ENCODE measurements at places on chromosomes 7 and 10.

GRCh38 chr7:75943864-75944263 is 28.9 kb downstream of the POR start:
- no peak overlapping the region for H3K27ac ChIP-seq
- no peak overlapping the region for H3K4me3 ChIP-seq
- peaks cover 20% of the 10 kb centered on the region for H3K36me3 ChIP-seq
- H3K4me1 ChIP-seq: peaks cover 1% of the 10 kb centered on the region
- no peak for DNase-seq

DNA sequence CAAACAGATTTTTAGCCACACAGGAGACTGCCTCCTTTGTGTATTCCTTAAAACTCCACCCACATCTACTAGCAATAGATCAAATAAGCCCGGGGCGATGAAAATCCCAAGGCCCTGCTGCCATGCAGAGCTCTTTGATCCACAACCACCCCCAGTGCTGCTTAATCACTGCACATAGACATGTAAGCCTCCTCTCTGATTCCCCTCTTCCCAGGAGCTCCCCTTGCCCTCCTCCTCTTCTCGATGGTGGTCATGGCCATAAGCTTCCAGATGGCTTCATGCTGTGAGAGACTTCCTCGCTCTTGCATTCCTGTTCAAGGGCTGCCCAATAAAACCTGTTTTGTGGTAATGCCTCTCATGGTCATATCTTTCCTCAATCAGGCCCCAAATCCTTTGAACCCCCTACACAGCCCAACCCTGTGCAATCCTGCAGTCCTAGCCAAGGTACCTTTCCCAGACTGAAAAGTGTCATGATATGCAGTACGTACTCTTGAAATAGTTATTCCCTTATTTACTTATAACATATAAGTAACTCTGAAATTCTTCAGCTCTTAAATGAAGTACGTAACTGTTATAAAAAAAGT is 158.5 kb downstream of the CACNA2D1 start:
- H3K36me3 ChIP-seq: no peaks in the 10 kb centered on the region
- DNase-seq: no peak
- H3K27ac ChIP-seq: no peak overlapping the region

DNA sequence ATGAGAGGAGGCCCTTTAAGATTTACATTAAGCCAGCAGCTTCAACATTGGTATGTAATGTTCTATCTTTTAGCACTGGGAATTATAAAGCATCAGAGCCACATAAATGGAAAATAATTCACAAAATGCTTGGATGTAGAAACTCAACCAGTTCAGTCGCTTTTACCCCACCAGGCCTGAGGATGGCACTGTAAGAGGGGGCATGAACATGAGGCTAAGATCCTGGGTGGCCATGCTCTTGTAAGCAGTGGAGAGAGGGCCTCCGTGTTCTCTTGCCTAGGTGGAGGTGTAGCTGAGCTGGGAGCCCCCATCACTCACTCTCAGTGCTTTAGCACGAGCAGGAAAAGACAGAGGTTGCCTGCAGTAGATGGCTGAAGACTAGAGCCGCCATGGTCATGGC is 238.8 kb downstream of the FANK1 start:
- H3K4me3 ChIP-seq: no peak overlapping the region
- no peaks in the 10 kb centered on the region for H3K4me1 ChIP-seq
- H3K27me3 ChIP-seq: no peaks in the 10 kb centered on the region
- no peak overlapping the region for H3K27ac ChIP-seq
- no peaks in the 10 kb centered on the region for H3K36me3 ChIP-seq

- DNase-seq: no peak
- H3K4me1 ChIP-seq: no peaks in the 10 kb centered on the region
- H3K4me3 ChIP-seq: no peak overlapping the region
- H3K27me3 ChIP-seq: no peaks in the 10 kb centered on the region
These were observed 3.5 kb upstream of the H2BK1 start for GRCh38 chr7:151213826-151214225.

DNA sequence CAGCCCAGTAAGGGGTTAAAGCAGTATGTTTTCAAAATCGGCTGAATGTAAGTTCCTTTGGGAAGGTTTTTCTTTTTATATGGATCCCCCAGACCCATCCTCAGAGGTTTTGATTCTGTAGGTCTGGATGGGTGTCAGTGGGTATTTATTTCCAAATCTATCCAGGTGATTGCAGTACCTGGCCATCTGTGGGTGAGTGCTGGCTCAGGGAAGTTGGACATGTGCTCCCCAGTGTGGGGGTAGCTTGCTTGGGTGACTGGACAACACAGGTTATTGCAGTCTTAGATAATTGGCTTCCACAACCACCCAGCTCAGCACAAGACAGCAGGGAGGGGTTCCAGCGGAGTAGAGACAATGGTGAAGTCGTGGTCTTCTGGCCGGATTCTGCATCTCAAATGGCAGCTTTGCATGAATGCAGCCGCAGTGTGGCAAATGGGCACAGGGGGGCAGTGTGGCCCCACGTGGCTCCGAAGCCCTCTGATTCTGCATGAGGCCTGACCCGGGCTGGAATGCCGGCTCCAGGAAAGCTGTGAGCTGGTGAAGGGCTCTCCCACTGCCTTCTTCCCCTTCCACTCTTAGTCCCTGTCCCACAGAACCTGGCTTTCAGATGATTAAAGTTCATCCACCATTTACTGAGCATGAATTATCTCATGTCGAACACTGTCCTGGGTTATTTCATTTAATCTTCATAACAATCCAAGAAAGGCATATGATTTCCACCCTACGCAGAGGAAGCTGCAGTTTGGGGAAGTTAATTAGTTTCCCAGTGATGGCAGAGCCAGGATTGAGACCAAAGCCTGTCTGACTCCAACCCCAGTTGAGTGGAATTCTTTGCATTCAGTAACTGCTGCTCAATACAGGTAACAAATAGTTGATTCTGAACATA is 64.5 kb upstream of the SYPL1 start:
- H3K27me3 ChIP-seq: peaks cover 27% of the 10 kb centered on the region
- no peak overlapping the region for H3K27ac ChIP-seq
- no peaks in the 10 kb centered on the region for H3K36me3 ChIP-seq
- peaks cover 5% of the 10 kb centered on the region for H3K4me1 ChIP-seq
- peak; percentile 46 for DNase-seq
- H3K4me3 ChIP-seq: no peak overlapping the region

DNA sequence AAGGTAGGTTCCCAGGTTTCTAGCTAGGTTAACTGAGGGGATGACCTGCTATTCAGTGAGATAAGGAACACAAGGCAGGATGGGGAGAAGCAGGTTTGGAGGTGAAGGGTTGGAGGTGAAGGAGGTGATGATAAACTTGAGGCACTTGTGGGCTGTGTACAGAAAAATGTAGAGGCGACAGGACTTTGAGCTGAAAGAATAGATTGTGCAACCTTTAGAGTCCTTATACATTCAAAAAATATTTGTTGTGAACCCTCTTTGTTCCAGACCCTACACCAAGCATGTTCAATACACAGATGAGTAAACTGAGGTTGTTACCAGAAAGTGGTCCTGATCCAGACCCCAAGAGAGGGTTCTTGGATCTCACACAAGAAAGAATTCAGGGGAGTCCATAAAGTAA is 45.4 kb upstream of the LRGUK start:
- peaks cover 7% of the 10 kb centered on the region for H3K4me1 ChIP-seq
- DNase-seq: no peak
- no peaks in the 10 kb centered on the region for H3K27me3 ChIP-seq

GRCh38 chr10:132726951-132727350 is 59.0 kb downstream of the NKX6-2 start:
- H3K27ac ChIP-seq: no peak overlapping the region
- no peak overlapping the region for H3K4me3 ChIP-seq
- no peaks in the 10 kb centered on the region for H3K27me3 ChIP-seq
- no peaks in the 10 kb centered on the region for H3K4me1 ChIP-seq

DNA sequence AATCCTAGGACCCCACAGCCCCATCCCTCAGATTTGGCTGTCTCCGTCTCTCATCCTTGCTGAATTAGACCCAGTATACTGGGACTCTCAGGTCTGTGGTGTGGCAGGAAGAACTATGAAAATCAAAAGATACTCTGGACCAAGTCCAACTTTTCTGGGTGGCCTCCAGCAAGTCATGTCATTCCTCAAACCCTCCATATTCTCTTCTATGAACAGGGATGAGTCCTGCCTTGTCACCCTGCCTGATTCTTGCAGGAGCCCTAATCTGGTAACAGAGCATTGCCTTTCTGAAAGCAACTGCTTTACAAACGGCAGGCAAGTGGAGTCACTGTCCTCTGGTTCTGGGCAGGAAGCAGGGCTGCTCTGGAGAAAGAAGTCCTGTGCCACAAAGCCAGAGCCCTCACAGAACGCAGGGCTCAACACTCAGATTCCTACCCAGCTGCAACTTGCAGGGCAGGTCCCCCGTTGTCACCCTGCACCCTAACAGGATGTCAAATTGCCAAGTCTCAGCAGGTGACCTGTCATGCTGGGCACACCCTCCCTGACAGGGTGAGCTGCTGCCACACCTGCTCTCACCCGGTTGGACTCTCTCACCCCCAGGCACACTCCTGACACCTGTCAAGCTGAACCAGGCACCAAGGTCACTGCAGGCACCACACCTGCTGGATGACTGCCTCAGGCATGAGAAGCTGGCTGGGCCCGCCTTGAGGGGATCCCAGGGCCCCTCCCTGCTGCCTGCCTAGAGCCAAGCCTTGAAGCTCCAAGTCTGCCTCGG is 227.7 kb downstream of the KCNMA1 start:
- peaks cover 5% of the 10 kb centered on the region for H3K27me3 ChIP-seq
- H3K4me1 ChIP-seq: no peaks in the 10 kb centered on the region
- no peaks in the 10 kb centered on the region for H3K36me3 ChIP-seq
- H3K4me3 ChIP-seq: no peak overlapping the region
- H3K27ac ChIP-seq: no peak overlapping the region
- DNase-seq: no peak

DNA sequence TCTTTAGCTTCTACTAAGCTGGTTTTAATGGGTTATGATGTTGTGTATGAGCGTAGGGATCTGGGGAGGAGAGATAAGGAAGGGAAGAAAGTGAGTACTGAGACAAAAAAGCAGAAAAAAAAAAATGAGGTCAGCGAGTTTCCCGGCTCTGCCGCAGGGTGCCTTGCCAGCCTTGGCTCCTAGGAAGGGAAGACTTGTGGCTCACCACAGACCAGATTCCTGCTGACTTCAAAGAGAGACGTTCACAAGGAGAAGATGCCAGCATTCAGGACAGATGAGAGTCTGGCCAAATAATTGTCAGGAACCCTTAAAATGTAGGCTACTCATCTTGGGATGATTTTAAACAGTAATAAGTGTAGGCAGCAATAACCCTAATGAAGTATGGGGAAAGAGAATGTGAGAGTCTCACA is 11.4 kb upstream of the FAS start:
- no peak for DNase-seq
- no peaks in the 10 kb centered on the region for H3K36me3 ChIP-seq
- H3K4me1 ChIP-seq: peaks cover 10% of the 10 kb centered on the region
- no peaks in the 10 kb centered on the region for H3K27me3 ChIP-seq

DNA sequence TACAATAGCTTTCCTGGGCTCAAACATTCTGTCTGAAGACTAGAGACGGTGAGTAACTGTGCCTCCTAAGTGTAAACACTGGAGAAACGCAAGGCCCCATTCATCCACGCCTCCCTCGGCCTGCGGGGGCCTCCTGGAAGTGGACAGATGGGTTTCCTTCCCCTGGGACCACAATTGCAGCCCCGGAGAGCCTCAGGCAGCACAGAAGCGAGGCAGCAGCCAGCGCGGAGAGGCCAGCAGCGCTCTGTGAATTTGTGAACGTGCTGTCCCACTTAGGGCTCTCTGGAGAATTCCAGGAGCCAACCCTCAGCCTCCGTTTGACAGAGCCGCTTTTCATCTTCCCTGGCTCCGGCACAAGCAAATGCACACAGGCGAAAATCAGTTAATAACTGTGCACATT is 23.2 kb upstream of the CALN1 start:
- H3K4me3 ChIP-seq: no peak overlapping the region
- no peaks in the 10 kb centered on the region for H3K27me3 ChIP-seq
- H3K4me1 ChIP-seq: no peaks in the 10 kb centered on the region
- H3K27ac ChIP-seq: no peak overlapping the region
- H3K36me3 ChIP-seq: no peaks in the 10 kb centered on the region

DNA sequence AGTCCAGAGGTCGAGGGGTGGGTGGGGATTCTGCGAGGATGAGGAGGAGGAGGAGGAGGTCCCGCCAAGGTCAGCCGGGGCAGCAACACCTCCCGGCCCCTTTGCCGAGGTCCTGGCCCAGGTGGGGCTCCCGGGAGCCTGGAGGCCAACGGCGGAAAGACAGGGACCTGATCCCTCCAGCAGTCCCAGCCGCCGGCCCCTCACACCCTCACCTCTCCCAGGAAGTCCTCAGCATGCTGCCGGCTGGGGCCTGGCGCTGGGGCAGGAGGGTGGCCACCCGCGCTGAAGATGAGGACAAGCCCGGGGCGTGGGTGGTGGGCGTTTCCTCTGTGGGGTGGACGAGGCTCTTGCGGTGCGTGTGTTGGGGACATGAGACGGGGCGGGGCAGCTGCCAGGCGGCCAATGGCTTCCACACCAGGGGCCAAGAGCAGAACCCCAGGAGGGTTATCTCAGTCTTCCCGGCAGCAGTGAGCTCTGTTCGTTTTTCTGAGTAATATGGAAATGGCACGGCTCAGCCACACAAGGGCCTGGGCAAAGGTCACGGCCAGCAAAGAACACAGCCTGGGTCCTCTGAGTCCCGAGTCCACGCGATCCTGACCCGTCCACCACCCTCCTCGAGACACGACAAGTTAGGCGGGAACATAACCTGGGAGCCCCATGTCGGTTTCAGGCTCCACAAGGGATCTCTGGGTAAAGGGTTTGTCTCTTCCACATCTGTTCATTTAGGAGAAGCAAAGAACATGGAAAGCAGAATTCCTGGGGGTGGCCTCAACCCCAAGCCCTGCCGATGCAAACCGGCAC is 82.9 kb upstream of the PDGFA start:
- peak overlapping the region; percentile 100 for H3K27ac ChIP-seq
- H3K27me3 ChIP-seq: no peaks in the 10 kb centered on the region
- peaks cover 34% of the 10 kb centered on the region for H3K36me3 ChIP-seq
- peaks cover 72% of the 10 kb centered on the region for H3K4me1 ChIP-seq

DNA sequence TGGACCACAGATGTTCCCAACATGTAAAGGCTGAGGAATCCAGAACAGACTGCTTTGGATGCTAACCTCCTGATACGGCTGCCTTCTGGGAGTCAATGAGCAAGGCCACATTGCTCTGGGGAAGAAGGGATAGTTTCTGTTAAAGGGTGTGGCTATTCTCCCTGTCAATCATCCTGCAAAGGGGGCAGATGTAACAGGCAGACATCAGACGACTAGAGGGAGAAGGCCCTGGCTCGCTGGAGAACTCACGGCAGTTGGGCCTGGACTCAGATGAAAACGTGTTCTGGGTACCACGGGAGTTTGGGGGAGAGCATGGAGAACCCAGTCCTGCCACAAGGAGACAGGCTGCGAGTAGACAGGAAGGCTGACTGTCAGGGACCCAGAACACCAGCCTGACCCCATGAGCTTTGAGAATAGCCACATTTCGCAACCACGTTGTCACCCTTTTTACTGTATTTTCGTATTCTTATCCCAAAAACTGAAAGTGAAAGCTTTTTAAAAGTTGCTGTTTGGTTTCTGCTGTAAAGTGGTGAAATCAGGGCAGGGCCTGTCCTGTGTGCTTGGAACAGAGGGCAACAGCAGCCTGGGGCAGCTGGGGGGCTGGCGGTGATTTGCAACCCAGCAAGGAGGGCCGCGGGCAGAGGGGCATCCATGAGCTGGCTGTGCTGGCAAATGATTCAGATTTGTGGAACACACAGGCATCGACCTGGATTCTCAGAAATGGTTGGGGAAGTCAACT is 95.3 kb downstream of the MYOF start:
- H3K27ac ChIP-seq: no peak overlapping the region
- H3K36me3 ChIP-seq: no peaks in the 10 kb centered on the region
- peaks cover 16% of the 10 kb centered on the region for H3K4me1 ChIP-seq
- no peaks in the 10 kb centered on the region for H3K27me3 ChIP-seq
- DNase-seq: no peak
- H3K4me3 ChIP-seq: no peak overlapping the region

Measured in stimulated activated naive B cell treated with anti-CD40 and anti-IgM and Interleukin-4, amounts not matched to agents 10 μg/mL and 1 μg/mL and 100 μg/mL, for 72 hours (primary cell).